ENCODE measurements at places on chromosomes 7 and 10.

DNA sequence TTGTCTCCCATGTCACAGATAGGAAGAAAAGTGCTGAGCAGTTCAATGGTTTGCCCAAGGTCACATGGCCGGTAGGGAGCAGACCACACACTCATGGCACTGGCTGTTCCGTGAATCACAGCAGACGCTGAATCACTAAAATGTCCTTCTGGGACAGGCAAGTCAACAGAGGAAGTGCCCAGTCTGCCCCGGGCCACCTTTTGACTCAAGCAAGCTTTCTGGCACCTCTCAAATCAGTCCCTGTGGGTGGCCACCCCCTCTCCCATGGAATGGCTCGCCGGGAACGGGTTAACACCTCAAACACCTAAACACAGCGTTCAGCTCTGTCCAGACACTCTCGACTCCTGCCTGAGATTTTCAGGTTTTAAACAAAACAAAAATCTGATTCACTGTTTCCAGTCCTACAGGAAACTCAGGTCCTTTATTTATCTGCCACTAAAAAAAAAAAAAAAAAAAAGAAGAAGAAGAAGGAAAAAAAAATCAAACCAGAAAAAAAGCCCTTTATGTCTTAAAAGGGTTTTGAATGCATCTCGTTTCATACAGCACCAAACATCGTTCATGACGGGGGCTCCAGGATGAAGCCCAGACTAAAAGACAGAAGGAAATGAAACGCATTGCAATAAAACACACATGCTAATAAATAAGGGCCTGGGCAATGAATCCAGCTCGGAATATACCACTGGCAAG lies 15.5 kb downstream of the CARD11 start:
- DNase-seq = no peak

GRCh38 chr7:24916463-24917040 lies 63.4 kb downstream of the OSBPL3 start:
- DNase-seq = no peak

DNA sequence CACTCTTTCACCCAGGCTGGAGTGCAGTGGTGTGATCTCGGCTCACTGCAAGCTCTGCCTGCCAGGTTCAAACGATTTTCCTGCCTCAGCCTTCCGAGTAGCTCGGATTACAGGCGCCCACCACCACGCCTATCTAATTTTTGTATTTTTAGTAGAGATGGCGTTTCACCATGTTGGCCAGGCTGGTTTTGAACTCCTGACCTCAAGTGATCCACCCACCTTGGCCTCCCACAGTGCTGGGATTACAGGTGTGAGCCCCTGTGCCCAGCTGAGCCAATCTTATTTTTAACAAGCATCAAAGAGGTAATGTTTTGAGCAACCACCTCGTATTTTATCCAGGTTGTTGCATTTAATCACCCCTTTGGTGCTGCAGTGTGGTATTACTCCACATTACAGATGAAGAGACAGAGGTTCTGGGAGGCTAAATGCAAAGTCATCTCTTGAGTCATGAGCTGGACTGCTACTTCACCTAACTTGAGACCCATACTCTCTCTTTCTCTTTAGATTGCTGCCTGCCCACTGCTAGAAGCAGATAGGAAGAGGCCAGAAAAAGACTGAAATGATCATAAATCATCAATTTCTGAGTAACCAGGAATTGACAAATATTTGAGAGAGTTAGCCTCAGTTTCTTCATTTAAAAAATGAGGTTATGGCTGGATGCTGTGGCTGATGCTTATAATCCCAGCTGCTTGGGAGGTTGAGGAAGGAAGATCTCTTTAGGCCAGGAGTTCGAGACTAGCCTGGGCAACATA lies 116.2 kb downstream of the CAMK1D start:
- DNase-seq = no peak

GRCh38 chr10:81570349-81570748 lies 304.6 kb upstream of the NRG3 start:
- DNase-seq = no peak

DNA sequence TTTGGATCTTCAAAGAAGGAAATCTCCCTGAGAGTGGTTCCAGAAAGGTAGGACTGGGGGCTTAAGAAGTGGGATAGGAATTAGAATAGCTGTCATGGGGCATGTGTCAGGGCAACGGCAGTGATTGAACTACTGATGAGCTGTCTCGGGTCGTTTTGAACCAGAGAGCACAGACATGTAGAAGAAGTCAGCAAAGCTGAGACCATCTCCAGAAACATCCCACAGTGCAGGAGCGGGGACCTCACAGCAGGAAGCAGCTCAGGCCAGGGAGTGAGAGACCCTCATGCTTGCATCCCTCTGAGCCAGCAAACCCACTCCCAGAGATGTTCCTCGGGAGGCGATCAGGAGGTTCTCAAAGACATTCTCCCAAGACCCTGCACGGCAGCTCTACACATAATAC lies 60.1 kb downstream of the AOC1 start:
- DNase-seq = no peak

DNA sequence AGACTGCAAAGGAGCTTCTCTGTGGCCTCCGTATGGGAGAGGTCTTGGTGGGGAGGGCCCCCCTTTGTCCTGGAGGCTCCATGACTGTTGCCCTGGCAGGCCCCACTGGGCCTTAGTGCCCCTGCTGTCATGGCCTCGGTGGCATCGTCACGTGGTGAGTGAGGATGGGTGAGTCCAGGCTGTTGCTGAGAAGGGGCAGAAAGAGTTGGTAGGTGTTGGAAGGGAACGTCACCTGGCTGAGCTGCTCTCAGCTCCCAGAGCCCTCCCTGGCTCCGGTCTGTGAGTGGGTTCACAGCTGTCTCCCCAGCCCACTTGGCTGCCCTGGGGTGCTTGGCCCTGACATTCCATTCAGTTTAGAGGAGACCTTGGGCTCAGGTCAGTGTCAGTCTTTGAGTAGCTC lies 16.1 kb downstream of the SFRP5 start:
- no peak for DNase-seq

DNA sequence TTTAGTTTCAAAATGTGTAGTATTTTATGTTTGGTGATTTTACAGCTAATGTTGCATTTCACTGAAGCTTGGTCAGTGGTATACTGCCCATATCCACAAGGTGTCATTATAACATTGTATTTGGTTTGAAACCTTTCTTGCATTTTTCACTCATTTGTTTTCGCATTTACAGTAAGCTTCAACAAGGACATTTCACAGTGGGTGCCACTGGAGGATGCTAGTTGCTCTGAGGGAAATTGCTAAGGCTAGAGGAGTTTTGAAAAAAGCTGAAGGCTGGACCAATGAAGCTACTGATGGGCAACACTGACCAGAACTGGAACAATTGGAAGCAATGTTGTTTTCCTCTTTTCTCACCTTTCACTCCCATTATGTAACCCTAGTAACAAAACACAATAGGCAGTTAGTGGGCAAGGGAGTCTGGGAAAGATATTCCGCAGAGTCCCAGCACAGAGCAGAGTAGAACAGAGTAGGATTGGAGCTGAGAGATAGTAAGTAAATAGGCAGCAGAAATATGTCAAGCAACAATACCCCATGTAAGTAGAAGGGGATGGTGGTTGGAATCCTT lies 23.6 kb upstream of the SRI start:
- peak; percentile 16 for DNase-seq

DNA sequence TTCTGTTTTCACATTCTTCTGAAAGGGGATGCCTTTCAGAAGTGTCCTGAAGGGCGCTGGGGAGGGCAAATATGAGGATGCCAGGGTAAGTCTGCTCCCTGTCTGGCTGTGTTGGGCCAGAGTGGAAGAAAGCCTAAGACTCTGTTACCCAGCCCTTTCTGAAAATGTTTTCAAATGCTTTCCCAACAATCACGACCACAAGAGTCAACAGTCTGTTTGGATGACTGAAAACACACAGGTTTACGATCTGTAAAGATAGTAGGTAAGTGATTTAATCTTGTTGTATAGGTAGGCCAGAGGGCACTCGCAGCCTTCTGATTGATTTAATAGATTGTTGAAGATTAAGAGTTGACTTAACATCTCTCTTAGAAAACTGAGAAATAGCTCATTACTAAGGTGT lies 13.2 kb downstream of the SGPL1 start:
- DNase-seq = no peak

- no peak for DNase-seq
These were observed 218.3 kb downstream of the SEMA3A start for GRCh38 chr7:83976302-83976701.

GRCh38 chr7:126570845-126571244 lies 681.9 kb downstream of the GRM8 start:
- DNase-seq = no peak

DNA sequence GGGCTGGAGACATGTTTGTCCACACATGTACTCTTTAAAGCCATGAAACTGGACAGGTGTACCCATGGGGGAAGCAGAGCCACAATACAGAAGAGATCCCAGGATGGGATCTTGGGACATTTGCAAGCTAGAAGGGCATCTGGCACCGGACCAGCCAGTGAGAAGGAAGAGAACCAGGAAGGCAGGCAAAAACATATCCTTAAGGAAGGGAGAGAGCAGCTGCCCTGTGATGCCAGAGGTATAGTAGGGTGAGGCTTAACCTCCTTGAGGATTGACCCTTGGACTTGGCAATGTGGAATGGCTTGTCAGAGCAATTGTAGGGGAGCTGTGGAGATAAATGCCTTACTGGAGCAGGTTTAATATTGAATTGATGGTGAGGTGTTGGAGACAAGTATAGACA lies 17.9 kb upstream of the SUV39H2 start:
- no peak for DNase-seq

DNA sequence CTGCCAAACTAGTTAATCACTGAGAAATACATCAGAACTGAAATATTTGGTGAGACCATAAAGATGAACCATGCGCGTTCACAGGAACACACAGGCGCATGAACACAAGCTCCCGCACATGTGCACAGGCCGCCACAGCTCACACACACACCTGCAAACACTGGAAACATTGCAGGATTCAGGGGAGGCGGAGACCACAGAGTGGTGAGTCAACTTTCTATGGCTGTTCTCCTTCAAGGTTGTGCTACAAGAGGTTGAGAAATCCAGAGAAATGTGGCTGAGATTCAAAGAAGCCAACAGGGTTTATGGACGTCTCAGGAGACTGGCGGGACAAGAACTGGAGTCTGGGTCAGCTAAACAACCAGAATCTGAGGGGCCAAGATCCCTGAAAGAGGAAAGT lies 17.8 kb downstream of the ESYT2 start:
- DNase-seq = no peak

DNA sequence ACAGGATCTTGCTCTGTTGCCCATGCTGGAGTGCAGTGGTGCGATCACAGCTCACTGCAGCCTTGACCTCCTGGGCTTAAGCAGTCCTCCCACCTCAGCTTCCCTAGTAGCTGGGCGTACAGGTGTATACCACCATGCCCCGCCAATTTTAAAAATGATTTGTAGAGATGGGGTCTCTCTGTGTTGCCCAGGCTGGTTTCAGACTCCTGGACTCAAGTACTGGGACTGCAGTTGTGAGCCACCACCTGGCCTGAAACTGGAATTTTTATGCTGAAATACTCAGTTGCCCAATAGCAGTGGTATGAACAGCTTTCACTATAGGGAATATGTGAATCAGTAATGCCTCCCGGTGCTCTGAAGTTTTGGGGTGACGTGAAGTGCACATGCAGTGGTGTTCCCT lies 7.6 kb downstream of the ZRANB1 start:
- DNase-seq = no peak

- DNase-seq = no peak
These were observed 50.7 kb downstream of the MTURN start for GRCh38 chr7:30185496-30185895.

DNA sequence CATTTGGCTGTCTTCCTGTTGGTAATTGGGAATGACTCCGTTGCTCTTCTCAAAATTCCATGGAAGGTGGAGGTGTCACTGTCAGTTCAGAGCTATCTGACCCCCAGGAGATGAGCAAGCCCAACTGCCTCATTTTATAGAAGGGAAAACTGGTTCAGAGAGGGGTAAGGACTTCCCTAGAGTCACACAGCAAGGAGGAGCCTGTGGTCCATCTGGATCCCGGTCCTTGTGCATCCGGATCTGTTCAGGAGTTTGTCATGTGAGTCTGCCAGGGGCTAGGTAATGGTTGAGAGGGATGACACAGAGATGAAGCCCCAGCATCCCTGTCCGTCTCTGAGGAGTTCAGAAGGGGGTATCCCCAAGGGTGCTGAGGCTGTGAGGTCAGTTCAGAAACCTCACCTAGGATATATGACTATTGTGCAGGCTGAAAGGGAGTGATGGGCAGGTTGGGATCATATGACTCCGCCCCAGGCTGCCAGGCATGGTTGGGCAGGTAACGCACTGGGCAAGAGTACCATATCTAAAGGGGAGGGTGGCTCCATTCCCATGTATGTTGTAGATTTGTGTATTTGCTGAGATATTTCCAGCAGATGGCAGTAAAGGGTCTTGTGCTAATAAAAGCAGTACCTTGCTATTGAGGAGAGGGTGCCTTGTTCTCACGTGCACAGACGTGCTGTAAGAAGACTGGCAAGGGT lies 16.0 kb upstream of the SLC29A3 start:
- peak; percentile 35 for DNase-seq

DNA sequence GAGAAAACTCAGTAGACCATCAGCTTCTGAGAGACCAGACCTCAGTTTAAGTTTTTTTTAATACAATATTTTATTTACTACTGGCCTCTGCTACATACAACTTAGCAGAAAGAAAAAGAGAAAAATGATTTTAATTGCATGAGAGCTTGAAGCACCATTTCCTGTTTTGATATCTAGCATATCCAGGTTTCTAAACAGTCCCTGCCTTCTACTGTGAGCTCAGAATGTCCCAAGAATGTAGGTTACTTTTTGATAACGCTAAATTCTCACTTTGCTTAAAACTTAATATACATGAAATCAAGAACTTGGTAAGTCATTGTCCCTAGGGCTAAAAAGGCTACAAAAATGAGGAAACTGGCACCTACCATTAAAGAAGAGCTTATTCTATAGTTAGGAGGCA lies 7.0 kb downstream of the TMEM243 start:
- no peak for DNase-seq

DNA sequence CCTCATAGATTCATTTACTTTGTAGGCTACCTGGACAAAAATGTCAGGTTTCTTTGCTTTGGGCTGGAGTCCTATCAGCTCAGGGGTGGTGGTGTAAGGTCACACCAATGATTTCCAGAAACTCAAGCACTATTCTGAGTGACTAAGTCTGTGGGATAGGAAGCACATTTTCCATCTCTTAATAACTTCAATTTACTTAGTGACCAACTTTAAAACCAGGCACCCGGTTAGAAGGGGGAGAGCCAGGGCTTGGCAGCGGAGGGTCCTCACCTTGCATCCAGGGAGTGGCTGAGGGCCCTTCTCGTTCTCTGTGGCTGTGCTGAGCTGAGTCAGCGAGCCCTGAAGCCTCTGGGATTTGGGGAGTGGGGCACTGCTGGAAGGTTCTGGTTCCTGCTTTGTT lies 6.7 kb downstream of the CHST3 start:
- no peak for DNase-seq

- DNase-seq = no peak
These were observed 25.4 kb downstream of the CFTR start for GRCh38 chr7:117505238-117505637.

DNA sequence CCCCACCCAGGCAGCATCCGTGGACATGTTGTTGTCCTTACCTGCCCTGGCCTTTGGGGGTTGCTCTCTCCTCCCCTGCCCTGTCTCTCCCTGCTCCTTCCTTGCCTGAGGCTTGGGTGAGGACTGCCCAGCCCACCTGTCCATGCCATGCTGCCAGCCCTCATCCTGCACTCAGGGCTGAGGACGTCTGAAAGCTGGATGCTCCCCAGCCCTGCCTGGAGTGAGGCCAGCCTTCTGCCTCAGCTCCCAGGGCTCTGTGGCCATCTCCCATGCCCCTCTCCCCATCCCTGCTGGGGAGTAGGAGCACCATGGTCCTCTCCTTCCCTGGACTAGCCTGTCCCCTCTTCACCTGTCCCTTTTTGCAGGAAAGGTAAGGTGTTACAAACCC lies 68.4 kb downstream of the RAMP3 start:
- no peak for DNase-seq

- no peak for DNase-seq
These were observed 1.6 kb downstream of the LRRTM3 start for GRCh38 chr10:66927251-66927935.

Measured in NCI-H1092 (cell line).